ENCODE measurements at places on chromosomes 3 and 15.

DNA sequence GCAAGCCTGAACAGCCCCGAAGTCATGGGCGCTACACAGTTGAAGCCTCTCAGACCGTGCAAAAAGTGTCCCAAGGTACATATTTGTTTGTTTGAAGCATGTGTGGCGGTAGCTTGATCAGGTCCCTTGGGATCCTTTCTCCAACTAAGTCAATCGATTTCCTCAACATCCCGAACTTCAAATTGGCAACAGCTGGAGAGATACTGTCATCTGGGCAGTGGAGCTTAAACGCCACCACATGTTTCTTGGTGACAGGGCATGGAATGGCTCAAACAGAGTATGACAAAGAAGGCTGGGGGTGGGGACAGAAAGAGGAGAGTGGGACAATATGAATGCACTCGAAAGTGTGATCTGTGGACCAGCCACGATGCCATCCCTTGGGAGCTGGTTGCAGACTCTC is 84.9 kb upstream of the PSMD6 start:
- DNase-seq = no peak

- no peak for DNase-seq
These were observed 58.0 kb upstream of the SLC7A14 start for GRCh38 chr3:170643831-170644230.

GRCh38 chr3:126743350-126743749 is 39.3 kb downstream of the CHCHD6 start:
- DNase-seq = no peak

- DNase-seq = no peak
These were observed 207.3 kb downstream of the LRTM1 start for GRCh38 chr3:54720604-54721003.

DNA sequence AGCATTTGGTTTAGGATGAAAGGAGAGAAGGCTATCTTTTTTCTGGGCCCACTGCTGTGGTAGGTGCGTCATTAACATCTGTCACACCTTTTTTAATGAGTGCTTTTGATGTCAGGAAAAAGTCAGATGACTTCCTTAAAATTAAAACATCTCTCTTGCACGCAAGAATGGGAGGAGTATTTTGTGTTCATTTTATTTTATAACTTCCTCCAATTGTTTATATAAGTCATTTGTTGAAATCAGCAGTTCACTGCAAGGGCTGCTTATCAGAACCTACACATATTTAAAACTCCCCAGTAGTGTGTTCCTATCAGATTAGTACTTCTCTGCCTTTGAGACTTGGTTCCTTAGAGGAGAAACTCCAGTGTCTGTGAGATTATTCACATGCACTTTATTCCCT is 143.8 kb downstream of the NEO1 start:
- no peak for DNase-seq

- no peak for DNase-seq
These were observed 156.9 kb downstream of the ZNF621 start for GRCh38 chr3:40681658-40682055.

- peak; percentile 66 for DNase-seq
These were observed 143.0 kb downstream of the LPP start for GRCh38 chr3:188296761-188297612.

DNA sequence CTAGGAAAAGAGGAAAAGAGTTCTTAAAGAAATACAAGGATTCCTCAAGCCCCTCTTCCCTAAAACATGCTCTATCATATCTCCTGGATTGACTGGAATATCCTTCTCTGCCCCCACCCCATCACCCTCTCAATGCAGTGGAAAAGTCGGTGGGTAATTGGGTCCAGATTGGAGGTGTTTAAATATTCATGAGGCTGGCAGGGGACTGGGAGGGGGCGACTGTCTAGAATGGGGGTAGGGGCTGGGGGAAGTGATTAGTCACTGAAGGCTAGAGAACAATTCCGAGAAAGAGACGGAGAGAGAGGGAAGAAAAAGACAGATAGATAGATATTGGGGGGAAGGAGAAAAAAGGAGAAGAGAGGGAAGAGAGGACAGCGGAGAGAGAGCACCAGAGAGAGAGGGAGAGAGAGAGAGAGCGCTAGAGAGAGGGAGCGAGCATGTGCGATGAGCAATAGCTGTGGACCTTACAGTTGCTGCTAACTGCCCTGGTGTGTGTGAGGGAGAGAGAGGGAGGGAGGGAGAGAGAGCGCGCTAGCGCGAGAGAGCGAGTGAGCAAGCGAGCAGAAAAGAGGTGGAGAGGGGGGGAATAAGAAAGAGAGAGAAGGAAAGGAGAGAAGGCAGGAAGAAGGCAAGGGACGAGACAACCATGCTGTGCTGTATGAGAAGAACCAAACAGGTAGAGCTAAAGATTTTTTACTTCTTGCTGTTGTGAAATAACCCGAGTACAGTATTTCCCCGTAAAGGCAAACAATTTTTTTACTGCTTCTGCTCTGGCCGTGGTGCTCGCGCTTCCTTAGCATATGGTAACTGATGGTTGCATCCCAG is at the start of gene GAP43:
Gene GAP43, plus strand, starts transcription at position 467 of the 825 bp plus-strand sequence. Its CDS starts 180 bp downstream, at position 647.
- peak; percentile 87 for DNase-seq

GRCh38 chr3:139764069-139764905 is 86.5 kb upstream of the NMNAT3 start:
- DNase-seq = peak; percentile 48

GRCh38 chr3:117941015-117941414 is 1093.6 kb downstream of the IGSF11 start:
- no peak for DNase-seq

GRCh38 chr3:77373619-77374018 is 333.7 kb downstream of the ROBO2 start:
- no peak for DNase-seq

DNA sequence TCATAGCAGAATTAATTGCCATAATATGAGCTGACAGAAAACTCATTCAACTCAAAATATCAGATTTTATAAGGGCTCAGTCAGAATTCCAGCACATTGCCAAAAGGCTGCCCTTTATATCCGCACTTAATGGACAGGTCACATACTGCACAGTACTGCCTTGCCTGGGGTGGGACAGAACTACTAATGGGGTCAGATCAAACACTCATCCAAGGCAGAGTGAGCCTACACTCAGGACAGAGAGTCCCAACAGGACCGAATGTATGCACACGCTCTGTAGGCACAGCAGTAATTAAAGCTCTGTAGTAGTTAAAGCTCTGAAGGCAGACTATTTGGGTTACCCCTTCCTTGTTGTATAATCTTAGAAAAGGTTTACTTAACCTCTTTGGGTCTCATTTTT is 27.2 kb downstream of the HSPBAP1 start:
- no peak for DNase-seq

DNA sequence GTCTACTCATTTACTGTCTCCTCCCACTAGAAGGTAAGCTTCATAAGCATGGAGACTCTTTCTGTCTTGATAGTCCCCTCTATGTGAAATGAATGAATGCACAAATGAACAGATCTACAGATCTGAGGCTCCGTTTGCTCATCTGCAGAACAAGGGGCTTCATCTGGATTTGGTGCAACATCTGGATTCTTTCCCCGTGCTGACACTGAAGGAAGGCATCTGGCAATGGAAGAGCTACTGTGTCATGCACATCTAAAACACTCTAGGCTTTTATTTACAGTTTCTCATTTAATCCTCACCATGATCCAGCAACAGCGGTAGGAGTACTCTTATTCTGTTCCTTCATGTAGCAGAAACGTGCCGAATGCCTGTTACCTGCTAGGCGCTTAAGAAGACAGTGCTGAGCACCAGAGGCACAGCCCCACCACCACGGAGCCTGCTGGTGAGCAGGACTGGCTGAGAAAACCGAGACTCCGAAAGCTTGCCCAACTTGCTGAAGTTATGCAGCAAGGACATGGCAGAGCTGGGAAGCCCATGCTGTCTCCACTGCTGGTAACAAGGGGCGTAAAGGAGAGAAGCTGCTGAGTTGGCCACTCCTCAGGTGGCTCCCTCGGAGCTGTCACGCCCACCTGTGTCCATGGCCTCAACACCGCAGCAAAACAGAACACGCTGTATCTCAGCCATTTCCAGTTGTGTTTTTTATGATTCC is 31.1 kb downstream of the LSM3 start:
- no peak for DNase-seq

DNA sequence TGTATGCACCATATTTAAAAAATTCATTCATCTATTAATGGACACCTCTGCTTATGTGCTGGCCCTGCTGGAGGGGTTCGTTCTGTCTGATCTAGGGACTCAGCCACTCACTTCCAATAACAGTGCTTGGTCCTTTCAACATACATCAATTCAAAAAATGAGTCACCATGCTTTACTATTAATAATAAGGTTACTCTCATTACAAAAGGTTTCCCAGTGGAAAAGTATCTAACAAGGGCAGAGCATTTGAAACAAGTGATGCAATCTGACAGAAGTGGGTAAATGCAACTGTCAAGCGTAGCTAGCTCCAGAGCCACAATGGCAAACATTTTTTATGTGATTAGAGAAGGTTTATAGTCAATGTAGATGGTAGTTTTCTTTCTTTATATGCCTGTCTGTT is 67.9 kb upstream of the TNIK start:
- no peak for DNase-seq

GRCh38 chr15:88243895-88244787 is 12.4 kb downstream of the NTRK3 start:
- DNase-seq = peak; percentile 39

GRCh38 chr15:91694831-91695210 is 158.7 kb upstream of the SLCO3A1 start:
- DNase-seq = peak; percentile 25

GRCh38 chr3:10929978-10930665 is 62.4 kb upstream of the SLC6A1 start:
- no peak for DNase-seq

- peak; percentile 29 for DNase-seq
These were observed 19.9 kb upstream of the C3orf62 start for GRCh38 chr3:49296781-49297411.

GRCh38 chr15:51067510-51067909 is 27.2 kb downstream of the TNFAIP8L3 start:
- DNase-seq = no peak

DNA sequence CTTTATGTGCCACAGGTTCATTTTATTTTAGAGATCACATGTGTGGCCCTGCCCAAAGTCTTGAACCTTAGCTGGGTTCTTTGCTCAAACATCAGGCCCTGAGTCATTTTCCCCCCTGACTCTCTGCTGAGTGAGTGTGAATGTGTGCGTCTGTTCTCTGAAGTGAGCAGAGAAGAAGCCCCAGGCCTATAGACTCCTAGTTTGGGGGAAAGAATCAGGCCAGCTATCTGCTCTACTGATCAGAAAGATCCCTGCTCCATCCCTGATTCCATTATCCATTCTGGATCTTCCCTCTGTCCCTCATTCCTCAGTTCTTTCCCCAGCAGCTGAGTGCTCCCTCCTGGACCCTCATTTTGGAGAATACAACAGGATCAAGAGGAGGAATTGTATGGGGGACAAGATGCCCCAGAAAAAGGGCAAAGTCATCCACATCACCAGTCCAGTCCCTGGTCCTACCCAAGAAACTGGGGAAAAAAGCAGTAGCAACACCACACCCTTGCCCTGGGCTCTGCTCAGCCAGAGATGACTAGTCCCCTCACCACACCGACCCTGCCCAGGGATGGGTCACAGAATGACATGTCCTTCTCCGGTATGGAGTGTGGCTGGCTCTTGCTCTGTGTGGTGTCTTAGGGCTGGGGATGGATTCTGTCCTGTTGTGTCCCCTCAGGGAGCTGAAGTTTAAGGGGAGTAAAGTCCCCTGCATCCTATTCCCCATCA is 3.2 kb downstream of the DUOX1 start:
- DNase-seq = no peak

DNA sequence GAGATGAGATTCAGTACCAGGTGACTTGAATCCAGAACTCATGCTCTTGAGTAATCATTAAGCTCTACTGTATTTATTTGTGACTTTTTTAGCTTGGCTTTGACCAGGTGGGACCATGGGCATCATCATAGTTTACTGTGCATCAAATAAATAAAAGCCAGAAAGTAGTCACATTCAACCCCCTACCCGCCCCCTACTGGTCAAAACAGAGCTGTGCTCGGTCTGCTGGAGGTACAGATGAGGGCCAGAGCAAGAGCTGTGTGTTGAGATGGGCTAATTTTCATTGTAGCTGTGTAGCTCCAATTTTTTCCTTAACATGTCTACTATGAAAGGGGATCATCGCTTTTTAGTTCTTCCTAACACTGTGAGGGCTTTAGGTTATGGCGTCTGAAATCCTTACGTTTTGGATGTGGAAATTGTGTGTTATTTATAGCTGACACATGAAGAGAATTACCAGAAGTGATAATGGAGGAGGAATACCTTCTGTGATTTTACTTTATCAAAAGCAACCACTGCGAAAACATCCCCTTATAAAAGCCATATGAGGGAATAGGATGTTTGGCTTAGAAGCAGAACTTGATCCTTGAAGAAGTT is 375.1 kb downstream of the PTPRG start:
- no peak for DNase-seq

DNA sequence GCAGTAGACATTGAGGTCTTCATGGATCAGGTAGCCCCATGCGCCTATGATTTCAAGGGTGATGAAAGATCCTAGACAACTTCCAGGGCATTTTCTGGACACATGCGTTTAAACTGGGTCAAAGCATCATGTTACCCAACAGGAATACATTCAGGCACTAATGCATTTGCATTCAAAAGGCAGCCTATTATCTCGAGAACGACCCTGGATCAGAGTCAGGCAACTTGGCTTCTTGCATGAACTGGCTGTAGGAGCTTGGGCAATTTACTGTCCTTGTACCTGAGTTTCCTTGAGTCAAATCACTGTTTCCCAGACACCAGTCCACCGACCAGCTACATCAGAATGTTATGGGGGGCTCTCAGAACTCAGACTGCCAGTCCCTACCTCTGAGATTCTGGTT is 51.5 kb upstream of the CHST2 start:
- no peak for DNase-seq

DNA sequence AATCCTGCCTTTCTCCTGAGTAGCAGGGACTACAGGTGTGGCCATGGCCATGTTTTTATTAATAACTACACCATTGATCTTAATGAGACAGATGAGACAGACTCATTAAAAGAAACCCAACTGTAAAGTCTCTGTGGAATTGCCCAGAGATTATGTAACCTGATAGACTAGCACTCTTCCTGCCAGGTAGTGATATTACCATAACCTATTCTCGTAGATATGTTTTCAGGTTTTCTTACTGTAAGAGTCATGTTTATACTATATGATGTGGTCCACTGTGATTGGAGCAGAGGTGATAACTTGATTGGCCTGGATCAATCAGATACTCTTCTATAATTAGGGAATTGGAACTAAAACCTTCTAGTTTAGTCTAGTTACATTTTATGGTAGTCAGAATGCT is 93.7 kb downstream of the NFKBIZ start:
- DNase-seq = no peak

DNA sequence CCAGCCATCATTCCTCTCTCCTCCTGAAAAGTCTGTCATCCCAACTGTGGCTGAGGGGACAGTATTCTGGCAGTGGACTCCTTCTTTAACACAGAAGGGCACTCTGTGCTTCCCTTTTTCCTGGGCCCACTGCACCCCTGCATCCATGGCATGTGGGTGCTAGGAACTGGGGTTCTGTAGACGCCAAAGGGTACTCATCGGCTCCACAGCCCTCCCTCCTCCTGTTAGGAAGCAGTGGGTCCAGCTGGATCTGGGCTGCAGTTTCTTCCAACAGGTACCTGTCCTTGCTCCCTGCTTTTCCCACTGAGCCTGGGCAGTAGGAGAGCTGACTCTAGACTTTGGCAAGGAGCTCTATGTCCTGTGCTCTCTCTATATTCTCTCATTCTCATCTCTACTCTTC is 6.4 kb upstream of the MANF start:
- no peak for DNase-seq

Data from fibroblast of skin of back (primary cell).